Iris pigment epithelial cell (primary cell): ENCODE measurements at places on chromosomes 4 and X.

- no peak for DNase-seq
These were observed 568 bp downstream of the MAGEC1 start for GRCh38 chrX:141904262-141904661.

- peak; percentile 68 for DNase-seq
These were observed 121.2 kb upstream of the PDLIM3 start for GRCh38 chr4:185656467-185656931.

- DNase-seq, result no peak
These were observed 9.0 kb upstream of the TSPYL2 start for GRCh38 chrX:53073115-53073586.

- DNase-seq, result no peak
These were observed 77.4 kb downstream of the PLAC1 start for GRCh38 chrX:134580907-134581306.

- peak; percentile 44 for DNase-seq
These were observed 148.8 kb upstream of the MID1 start for GRCh38 chrX:10769195-10769594.

DNA sequence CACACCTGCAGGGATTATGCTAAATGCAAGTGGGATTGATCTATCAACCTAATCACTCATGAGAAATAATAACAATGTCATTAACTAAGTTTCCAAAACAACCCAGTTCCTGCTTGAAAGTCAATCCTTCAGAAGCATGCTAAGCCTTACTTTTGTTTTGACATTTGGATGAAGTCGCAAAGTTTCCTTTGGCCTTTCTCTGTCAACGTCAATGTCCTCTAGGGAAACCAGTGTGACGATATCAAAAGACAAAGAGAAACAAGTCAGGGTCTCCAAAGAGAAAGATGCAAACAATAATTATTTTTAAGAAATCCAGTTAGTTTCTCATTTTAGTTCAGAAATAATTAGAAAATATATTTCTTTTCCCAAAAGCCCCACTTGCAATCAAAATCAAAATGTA is 86.7 kb upstream of the SRD5A3 start:
- no peak for DNase-seq

DNA sequence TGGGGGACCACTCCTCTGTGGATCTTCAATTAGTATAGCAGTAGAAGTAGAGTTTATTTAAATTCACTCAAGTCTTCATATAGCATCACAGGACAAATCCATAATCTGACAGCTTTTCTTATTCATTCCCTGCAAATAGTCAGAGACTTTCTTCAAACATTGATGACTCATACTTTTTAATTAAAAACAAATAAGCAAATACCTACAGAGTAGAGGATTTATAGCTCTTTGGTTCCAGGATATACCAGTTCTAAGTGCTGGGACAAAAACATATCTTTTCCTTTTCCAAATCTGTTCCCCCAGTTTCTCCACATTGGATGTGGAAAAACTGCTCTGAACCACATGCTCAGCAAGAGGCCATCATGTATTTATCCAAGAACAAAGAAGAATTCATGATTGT is 24.1 kb downstream of the EMCN start:
- DNase-seq, result peak; percentile 34

DNA sequence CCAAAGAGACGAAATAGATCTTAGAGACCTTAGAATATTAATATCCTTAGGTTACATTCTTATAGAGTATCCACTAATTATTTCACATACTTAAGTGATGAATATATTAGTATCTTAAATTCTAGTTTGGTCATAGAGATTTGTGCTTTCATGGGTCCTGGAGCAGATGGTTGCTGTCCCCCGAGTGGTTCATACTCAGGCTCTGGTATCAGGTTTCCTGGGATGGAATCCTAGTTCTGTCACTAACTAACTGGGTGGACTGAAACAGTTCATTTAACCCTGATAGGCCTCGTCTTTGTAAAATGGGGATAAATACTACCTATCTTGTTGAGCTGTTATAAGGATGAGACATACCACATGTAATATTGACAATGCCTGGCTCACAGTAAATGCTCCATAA is 264.6 kb downstream of the TENM3 start:
- no peak for DNase-seq

DNA sequence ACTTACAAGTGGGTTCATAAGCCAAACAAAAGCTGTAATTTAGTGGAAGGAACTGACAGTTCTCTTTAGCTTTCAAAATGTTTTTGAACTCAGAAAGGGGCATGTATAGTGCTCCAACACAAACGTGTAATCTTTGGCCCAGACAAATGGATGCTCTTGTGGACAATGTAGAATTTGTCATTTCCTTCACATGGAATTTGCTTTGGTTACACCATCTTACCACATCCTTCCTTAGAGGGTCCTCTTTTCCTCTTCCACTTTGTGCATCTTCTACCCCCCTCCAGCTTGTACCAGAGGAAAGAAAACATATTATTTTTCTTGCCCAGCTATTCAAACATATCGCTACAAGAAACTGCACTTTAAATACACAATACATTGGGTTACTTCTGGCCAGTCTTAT is 42.4 kb downstream of the MEPE start:
- DNase-seq, result no peak

GRCh38 chr4:153683763-153684181 is 308 bp upstream of the TLR2 start:
- DNase-seq, result no peak

DNA sequence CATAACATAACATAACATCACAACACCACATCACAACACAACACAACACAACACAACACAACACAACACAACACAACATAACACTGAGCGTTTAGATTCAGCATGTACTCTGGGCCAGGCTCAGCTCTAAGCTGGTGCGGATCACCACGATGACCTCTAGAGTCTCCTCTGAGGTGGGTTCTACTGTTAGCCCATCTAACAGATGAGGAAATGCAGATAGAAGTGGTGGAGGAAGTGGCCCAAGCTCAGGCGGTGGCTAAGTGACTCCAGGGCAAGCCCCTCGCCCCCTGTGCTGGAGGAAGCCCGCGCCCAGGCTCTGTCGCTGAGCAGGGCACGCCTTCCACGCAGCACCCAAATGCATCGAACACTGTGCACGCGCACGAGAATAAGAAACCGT is 45.3 kb upstream of the CDKN2AIP start:
- DNase-seq, result no peak

DNA sequence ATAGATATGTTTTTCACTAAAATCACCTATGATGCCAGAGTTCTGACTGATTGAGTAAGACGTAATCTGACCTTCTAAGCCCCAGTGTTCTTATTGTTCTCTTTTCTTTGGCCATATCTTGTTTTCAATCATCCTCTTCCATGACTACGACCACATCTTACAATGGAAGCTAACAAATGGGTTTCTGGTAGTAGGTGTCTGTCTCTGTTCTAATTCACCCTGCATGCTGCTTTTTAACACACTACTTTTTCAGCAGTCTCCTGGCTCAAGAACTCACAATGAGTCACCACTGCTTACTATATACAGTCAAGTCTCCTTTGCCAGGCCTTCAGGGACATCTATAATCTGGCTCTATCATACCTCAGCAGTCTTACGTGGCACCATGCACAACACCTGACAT is 146.1 kb downstream of the NEXMIF start:
- DNase-seq, result no peak

DNA sequence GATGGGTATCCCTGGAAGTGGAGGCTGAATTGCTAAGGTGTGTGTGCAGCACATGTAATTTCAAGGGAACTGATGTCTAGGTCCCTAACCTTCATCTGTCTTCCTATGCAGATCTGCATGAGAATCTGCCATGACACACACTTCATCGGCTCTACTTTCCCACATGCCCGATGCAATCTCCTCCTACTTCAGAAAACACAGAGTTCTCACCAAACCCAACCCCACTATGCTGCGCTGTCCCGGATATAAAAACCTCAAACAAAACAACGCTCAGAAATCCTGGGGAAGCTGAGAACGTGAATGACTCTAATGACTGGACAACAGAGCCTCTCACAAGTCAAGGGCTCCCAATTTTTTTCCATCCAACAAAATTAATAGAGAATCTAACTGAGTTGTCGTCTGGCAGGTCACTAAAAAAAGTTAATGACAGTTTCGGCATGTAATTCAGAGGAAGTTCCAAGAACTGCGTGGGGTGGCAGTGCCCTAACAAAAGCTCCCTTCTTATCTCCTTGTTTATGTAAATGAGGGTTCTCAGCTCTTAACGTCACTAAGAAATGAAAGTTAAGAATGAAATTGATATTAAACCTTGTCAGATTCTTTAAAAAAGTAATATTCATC is 39.0 kb downstream of the STX18 start:
- DNase-seq, result peak; percentile 91

- peak; percentile 95 for DNase-seq
These were observed 17.1 kb upstream of the ARHGAP10 start for GRCh38 chr4:147714575-147715401.

GRCh38 chr4:47485047-47485692 is at the start of gene ATP10D:
TSS of gene ATP10D (plus strand) at chr4:47485275. CDS start at chr4:47512541, 27,266 bp downstream.
- DNase-seq, result peak; percentile 97

GRCh38 chrX:95332530-95332929 is 1352.1 kb upstream of the DIAPH2 start:
- no peak for DNase-seq
